ENCODE measurements at places on chromosomes 1 and 21.

- DNase-seq, result no peak
Measured at GRCh38 chr1:115564201-115564600, 77.6 kb upstream of the VANGL1 start.

- no peak for DNase-seq
Measured at GRCh38 chr1:176102768-176103350, 104.2 kb downstream of the COP1 start.

DNA sequence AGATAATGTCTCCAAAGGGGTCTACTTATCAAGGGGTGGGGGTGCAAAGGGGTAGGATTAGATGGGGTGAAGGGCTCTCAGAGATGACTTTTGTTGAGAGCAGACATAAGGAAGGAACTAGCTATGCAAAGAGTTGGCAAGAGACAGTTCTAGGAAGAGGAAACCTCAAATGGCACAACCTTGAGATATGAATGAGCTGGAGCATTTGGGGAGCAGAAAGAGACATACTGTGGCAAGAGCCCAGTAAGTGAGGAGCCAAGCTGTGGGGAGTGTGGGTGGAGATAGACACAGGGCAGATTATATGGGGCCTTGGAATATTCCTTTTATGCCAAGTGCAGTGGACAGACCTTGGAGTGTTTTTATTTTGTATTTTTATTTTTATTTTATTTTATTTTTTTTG lies 84.8 kb upstream of the BTG3 start:
- DNase-seq, result no peak

DNA sequence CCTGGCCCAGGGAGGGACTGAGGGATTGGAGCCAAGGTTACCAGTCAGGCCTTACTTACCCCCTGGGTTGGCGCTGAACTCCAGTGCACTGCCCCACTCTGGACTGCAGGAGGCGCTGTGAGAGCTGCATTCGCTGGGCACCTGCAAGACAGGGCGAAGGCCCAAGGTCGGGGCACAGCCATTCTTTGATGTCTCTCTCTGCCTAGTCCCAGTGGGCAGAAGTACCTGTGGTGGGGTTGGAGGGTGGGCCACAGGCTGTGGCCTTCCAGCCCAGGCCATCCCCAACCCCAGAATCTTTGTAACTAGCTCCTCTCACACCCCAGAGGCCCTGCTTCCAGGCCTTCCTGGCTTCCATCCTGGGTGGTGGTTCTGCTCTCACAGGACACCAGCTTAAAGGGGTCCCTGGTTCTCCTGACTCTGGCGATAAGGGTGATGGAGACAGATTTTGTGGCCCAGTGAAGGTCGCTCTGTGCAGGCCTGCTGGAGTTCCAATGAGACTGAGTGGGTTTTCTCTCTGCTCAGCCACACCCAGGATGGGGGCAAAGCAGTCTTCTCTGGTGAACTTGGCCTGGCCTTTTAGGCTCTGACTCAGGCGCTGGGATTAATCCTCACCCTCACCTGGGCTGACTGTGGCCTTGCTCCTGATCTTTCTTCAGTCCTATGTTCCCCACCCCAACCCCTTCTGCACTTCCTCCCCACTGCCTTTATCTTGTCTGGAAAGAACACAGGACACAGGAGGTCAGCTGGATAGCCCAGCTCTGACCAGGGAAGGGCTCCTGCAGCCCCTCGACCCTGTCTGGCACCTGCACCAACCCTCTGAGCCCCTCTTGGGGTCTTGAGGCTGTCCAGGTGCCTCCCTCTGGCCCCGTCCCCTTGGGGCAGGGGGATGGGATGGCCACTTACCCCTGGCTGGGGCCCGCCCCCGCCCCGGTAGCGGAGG lies 954 bp downstream of the MYOG start:
- no peak for DNase-seq

DNA sequence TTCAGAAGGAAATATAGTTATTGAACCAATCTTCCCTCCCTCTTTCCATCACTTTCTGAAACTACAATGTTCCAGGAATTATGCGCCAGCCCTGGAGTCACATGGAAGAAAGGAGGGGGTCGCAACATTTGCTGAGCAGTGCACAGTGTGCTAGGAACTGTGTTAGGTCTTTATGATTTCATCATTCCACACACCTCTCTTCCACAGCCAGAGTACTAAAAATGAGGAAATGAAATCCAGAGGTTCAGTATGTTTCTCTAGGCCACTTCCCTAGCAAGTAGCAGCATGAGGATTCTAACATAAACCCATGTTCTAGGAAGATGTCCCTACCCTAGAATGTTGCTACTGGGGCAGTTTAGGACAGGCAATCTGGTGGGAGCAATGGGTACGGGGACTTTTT lies 158.1 kb downstream of the SLC45A1 start:
- DNase-seq, result no peak

DNA sequence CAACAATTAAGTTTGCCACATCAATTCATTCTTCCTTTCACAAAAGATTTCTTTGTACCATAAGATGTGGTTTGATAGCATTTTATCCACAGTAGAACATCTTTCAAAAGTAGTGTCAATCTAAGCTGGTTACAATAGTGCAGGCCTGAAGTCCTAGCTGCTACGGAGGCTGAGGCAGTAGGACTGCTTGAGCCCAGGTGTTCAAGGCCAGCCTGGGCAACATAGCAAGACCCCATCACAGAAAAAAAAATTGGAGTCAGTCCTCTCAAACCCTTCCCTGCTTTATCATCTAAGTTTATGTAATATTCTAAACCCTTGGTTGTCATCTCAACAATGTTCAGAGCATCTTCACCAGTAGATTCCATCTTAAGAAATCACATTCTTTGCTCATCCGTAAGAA lies 31.7 kb downstream of the DENND1B start:
- no peak for DNase-seq

DNA sequence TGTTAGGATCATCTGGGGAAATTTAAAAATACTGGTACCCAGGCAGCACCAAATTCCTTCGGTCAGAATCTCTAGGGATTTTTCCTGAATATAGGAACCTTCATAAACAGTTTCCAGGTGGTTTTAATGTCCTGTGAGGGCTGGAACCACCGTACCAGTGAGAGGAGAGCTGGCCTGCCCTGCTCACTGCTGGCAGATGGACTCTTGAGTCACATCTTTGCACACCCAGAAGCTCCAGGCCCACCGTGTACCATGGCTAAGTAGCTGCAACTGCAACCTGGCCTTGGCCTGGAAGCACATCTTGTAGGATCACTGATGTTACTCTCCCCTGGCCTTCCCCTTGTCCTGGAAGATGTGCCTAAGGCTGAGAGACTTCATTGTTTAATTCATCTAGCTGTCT lies 181.5 kb downstream of the DISC1 start:
- no peak for DNase-seq

- DNase-seq, result no peak
Measured at GRCh38 chr1:224189561-224189960, 6.5 kb downstream of the DEGS1 start.

- no peak for DNase-seq
Measured at GRCh38 chr1:192224396-192224795, 66.1 kb downstream of the RGS18 start.

GRCh38 chr1:202172015-202172355 lies 11.6 kb upstream of the PTPN7 start:
- DNase-seq, result no peak

GRCh38 chr1:143611159-143611558 lies 360.6 kb downstream of the FAM72C start:
- DNase-seq, result no peak

- DNase-seq, result no peak
Measured at GRCh38 chr1:206514813-206515387, 7.6 kb downstream of the RASSF5 start.

DNA sequence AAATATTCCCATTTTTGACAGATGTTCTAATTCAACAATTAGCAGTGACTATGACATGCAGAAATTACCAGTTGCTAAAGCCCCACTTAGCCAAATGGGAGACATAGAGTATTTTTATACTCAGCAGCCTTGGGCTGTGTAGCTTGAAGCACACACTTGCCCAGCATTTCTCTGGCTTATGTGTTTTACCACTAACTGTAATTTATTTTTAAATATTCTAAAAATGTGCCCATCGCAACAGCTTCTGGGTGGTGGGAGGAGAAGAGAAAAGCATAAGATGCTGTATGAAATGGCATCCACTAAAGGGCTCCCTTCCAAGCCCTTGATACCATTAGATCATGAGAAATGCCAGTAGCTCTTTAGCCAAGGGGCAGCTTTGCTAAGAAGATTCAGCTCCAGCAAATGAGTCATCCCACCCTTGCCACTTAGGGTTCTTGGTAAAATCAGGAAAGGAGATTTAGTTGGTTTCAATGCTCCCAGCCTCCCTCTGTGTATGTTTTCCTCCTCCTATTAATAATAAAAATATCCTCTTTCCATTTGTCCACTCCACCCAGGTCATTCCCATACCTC lies 462.7 kb upstream of the DEPDC1 start:
- no peak for DNase-seq

DNA sequence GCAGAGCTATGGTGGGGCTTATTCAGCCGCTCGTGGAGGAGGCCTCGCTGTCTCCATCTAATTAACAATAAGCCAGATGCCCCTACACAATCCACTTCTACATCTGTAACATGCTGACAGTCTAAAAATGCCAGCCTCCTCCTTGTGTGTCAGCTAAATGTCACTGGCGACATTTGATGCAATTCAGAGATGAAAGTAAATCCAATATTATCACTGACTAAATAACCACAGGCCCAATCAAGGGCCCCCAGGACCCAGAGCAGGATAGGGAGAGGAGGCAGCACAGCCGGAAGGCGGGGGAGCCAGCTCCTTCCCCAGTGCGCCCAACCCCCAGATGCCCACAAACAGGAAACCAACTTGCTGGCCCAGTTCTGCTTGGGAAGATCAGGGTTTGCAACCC lies 76.6 kb downstream of the DMRTA2 start:
- no peak for DNase-seq

- no peak for DNase-seq
Measured at GRCh38 chr1:36966242-36966641, 68.1 kb downstream of the GRIK3 start.

DNA sequence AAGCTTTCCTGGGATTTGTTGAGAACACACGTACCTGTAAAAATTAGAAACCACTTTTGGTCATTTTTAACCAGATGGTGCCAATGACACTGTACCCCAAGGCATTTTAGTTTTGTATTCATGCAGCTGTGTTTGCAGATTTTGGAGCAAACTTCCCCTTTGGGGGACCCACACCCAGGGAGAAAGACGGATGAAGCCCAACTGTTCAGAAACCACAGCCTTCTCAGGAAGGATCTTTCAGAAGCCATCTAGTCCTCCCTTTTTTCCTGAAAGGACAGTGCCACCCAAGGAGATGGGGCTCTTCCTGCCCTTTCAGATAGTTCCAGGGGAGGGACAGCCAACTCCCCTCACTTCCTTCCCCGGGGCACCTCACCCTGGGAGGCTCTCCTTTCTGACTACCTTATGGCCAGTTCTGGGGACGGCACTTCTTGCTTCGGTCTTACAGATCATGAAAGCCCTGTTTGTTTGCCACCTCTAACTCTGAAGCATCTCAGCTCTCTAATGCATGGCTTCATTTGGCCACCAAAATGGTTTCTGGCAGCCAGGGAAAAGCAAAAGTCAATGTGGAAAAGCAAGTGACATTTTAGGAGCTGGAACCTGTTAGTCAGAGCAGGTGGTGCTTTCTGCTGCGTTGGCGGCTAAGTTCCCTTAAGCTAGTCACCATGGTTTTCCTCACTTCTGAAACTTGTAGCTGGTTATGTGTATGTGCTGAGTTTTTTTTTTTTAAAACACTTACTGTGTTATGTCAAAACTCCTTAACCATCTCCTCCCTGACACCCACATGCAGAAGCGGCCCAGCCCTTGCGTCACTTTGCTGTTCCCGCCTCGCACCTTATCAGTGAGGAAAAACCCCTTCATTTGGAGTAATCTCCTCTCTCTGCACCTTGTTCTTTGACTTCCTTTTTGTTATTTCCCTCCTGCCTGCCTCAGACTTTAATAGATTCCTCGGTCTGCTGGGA lies 10.1 kb downstream of the TMCC2 start:
- no peak for DNase-seq

DNA sequence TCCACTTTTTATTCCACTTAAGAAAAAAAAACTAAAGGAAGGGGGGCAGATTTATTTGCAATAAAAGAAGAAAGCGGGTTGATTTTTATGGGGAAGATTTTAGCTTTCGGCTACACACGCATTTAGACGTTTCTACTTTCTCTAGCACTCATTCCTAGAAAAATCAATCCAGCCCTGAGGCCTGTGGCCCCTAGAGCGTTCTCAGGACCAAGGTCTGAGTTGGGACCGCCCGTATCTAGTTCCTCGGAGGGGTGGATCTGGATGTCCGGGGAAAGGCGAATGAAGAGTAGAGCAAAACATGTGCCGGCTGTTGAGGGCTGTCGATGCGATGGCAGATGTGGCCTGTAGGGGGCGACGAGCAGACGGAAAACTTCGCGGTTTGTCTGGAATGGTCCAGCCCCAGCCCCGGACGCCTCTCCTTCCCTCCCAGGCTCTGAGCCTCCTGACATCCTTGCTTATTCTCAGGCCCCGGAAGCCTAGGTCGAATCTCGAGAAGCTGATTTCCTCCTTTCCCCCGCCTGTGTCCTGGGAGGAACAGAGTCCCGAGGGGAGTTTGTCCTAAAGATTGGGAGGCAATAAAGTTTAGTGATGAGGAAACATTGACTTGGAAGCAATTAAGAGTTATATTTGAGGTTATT lies 5.2 kb downstream of the FOXD3 start:
- DNase-seq, result no peak

GRCh38 chr1:229190057-229190575 lies 80.8 kb upstream of the RAB4A start:
- no peak for DNase-seq

GRCh38 chr21:42733037-42733627 lies 79.7 kb downstream of the PDE9A start:
- DNase-seq, result no peak

GRCh38 chr1:158149577-158150269 lies 31.0 kb upstream of the CD1D start:
- DNase-seq, result peak; percentile 90

DNA sequence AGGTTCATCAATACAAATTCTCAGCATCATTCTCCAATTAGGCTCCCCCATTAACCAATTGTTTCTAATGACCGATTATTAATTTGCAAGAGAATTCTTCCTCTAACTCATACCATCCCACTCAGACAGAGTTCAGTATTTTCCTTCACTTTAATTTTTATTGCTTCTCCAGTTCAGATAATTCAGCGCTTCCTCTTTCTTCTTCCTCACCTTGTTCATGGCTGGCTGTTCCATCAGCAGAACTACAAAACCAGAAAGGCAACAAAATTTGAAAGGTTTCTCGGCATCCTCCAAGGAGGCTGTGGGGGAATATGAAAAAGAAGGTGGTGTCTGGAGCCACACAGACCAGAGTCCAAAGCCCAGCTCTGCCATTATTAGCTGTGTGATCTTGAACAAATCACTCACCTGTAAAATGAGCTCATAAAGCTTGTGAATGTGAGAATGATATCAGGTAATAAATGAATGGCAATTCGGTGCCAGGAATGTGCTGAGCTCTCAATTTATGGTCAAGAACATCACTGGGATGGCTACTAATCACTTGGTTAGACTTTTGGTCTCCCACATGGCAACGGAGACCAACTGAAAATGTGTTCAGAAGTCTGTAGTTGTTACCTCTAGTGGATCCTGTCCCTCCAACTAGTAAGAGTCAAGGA lies 11.7 kb upstream of the ZNF436 start:
- no peak for DNase-seq

Measured in smooth muscle cell of the brain vasculature (primary cell).